Ascending aorta (tissue), 2 donors: ENCODE measurements at places on chromosomes 1 and 21. TPM values are rescaled to one million over a fixed set of nuclear protein-coding genes. Genes with fewer than 3 reads are reported as not detected.

The DDI2 gene
- 13.0 TPM for total RNA-seq

The DNAJC16 gene
- 11.4 TPM for total RNA-seq

The WDR64 gene
- not detected for total RNA-seq

The SPAG17 gene
- not detected for total RNA-seq

The OR4F29 gene
- total RNA-seq, result not detected
